ENCODE measurements at places on chromosomes 2 and 18.

DNA sequence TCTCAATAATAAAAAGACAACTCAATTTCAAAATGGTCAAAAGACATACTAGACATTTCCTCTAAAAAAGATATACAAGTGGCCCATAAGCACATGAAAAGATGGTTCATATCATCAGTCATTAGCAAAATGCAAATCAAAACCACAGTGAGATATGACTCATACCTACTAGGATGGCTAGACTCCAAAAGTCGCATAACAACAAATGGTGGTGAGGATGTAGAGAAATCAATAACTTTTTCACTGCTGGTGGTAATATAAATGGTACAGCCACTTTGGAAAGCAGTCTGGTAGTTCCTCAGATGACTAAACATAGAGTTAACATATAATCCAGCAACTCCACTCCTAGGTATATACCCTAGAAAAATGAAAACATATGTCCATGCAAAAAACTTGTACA lies 242.3 kb upstream of the NOL4 start:
- DNase-seq, result no peak

- DNase-seq, result no peak
Observed at GRCh38 chr2:137511526-137511925, 452.7 kb upstream of the HNMT start.

DNA sequence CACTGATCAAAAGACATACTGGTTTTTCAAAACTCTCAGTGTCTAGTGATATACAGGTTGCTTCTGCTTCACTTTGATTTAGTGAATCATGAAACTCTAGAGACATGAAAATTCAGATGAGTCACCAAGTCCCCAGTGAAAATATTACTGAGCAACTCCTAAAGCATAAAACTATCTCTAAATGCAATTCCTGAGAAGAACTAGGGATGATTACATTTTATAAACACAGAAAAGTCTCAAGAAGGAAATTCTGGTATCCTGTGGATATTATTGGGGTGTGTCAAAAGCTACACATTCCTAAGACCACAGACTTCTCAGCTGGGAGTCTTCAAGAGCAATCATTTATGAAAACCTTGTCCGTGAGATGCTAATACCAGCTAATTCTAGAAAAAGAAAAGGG lies 9.7 kb downstream of the LRRTM4 start:
- no peak for DNase-seq

DNA sequence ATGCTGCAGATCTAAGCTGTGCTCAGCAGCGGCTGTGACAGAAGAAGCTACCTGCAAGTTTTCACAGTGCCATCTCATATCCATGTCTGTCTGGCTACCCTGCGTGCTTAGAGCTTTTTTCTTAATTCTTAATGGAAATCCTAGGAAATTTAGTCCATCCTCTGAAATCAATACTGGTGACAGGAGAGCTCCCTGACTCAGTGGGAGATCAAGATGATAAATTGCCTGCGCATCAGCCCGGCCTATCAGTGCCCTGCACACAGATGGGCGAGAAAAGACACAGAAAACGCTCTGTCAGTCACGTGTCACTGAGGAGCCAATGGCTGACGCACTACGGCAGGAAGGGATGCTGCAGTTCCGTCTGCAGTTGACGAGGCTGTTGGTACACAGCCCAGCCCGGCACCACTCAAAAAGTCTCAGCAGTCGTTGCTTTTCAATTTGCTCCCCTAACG lies 819.6 kb upstream of the FSHR start:
- peak; percentile 22 for DNase-seq

DNA sequence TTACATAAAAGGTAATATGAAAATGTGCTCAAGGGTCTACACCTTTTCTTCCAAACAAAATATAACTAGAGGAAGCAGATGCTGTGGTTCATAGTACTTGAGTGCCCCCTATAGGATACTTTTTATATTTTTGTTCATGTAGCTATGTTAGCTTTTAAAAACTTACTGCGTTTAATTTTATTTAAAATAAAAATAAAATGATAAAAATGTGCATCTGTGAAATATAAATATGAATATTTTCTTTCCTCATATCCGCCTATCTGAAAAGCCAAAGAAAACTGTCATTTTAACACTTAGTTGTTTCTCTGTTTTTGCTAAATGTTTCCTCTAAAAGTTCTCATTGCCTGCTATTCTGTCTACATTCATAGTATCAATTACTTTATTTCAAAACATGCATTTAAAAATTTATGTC lies 9.6 kb upstream of the LRP1B start:
- DNase-seq, result no peak

DNA sequence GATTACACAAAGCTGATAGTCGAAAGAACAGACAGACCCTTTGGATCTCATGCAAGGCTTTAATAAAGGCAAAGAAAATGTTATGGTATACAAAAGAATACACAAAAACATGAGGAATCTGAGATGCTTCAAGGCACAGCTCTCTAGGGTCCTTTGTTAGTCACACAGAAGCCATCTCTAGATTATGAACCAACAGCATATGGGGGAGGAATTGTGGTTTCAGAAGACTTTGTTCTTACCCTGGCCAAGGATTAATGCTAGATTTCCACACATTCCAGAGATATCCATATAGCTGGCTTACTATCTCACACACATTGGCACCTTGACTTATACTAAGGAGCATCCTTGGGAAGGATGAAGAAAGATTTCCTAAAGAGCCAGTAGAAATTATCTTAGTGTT lies 206.1 kb downstream of the GULP1 start:
- no peak for DNase-seq

- no peak for DNase-seq
Observed at GRCh38 chr2:52036024-52036423, 1004.1 kb upstream of the NRXN1 start.

DNA sequence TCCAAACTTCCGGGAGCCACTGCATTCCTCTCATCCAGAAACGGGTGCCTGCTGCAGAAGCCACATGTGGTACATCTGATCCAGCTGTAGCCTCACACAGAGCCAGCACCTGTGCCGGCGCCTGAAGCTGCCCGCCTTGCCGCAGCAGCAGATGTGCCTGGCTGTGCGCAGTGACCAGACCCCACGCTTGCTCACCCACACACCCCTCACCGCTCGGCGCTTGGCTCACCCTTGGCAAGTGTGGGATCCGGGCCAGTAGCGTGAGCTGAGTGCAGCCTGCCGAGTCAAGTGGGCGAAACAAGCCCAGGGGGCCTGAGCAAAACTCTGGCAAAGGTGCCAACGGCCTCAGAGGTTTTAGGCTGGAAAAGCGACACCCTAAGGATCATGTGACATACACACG lies 220.1 kb upstream of the TMEFF2 start:
- DNase-seq, result no peak

DNA sequence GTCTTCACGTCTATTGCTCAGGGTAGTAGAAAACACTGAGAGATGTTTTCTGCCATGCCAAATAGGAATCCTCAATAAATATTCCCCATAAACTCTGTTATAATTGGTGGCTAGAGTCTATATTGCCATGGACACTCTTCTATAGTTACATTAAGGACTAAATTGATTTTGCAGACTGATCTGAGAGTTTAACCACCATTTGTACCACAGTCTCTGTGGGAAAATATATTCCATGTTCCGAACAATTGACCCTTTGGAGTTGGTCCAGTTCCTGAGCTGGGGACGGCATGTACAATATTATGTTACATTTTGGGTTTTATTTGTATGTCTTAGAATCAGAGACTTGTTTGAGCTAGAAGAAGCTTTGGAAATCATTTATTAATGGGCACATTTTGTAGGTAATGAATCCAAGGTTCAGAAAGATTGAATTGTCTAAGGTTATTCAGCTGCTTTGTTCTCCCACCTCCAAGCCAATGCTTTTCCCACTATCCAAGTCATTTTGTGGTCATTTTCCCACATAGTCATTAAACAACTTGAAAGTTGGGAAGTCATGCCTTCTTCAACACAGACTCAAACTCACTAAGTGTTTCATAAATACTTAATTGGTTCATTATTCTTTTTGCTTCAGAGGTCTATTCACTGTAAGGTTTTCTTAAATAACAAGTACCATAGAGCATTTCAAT lies 5.1 kb upstream of the PPP1CB start:
- no peak for DNase-seq

DNA sequence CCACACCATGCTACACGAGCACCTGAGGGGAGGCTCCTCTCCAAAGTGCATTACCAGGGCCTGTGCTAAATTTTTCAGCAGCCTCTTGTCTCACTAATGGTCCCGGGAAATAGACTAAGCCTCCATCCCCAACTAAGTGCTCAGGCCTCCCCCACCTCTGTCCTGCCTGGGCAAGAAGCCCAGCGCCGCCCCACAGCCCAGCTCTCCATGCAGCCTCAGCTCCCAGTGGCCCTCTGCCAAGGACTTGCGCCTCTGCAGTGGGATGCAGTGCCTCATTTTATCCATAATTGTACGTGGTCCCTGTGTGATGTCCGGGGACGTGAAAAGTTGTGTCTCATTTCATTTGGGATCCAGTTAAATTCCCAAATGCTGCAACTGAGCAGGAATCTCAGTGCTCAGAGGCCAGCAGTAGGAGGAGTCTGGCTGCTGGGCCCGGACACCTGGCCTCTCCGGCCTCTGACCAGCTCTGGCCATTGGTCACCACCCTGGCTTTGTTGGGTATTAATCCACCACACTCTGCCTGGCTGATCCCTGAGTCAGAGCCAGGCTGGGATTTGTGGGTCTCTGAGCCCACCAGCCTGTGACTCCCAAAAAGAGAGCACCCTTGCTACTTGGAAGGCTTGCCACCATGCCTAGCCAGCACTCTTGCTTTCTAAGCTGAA lies 11.4 kb upstream of the STEAP3 start:
- DNase-seq, result no peak

DNA sequence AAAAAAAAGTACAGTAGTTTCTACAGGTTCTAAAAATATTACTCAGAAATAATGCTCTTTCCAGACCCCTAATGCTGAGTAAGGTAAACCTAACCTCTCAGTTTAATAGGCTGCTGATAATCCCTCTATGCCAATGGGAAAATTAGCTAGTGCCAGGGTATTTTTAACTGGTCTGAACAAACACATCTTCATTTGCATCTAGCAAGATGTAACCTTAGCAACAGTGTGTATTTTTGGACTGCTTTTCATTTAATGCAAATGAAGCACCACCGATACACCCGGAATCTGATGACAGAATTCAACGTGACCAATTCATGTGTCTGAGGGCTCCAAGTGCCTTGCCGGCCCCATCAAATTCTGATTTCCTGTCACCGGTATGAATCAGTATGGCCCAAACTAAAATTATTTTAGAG lies 47.4 kb upstream of the CYRIA start:
- no peak for DNase-seq

- no peak for DNase-seq
Observed at GRCh38 chr18:75071484-75071785, 137.5 kb downstream of the PTGR3 start.

DNA sequence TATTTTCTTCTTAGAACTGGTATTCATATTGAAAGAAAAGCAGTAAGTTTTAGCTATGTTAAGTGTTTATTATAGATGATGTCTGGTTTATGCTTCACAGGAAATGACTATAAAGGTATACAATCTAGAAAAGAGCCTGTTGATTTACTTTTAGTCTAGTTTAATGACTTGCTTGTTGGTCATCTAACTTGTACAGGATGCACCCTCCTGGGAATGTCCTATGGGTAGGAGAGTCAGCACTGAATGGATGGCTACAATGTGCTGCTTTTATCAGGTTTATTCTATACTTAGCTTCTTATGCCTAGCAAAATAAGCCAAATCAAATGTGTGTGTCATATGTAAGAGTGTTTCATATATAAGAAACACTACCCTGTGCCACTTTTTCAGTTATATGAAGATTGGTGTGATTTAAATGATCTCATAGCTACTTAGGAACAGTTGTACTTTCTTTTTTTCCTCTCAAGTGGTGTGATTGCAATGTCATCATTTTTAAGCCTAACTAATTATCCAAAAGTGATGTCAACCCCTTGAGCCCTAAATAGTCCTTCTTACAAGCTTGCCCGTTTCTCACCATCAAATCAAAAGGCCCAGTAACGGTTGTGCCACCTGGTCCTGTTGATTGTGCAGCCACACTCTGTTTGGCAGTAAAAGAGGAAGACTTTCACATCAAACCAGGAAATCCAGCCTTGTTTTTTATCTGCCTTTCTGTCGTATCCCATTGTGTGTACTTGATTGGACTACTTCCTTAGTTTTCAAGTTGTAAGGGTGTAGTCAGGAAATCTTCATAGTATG lies 176.0 kb downstream of the DIS3L2 start:
- no peak for DNase-seq

- no peak for DNase-seq
Observed at GRCh38 chr2:3736112-3736511, 32.7 kb downstream of the DCDC2C start.

DNA sequence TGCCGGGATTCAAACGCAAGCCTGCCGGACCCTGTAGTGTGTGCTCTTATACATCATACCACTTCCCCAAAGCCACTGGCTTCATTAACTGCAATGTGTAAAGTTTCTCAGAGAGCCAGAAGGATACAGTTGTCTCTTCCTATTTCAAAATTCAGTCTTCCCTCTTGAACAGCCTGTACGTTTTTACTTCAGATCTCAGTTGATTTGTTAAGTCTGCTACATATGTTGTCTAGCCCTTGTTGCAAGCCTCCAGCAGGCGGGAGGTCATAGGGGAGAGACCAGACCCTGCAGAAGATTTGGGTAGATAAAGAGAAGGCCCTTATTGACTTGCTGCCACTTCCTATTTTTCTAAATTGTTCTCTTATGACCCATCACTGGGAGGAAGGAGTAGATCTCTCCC lies 56.2 kb downstream of the ARHGEF33 start:
- no peak for DNase-seq

DNA sequence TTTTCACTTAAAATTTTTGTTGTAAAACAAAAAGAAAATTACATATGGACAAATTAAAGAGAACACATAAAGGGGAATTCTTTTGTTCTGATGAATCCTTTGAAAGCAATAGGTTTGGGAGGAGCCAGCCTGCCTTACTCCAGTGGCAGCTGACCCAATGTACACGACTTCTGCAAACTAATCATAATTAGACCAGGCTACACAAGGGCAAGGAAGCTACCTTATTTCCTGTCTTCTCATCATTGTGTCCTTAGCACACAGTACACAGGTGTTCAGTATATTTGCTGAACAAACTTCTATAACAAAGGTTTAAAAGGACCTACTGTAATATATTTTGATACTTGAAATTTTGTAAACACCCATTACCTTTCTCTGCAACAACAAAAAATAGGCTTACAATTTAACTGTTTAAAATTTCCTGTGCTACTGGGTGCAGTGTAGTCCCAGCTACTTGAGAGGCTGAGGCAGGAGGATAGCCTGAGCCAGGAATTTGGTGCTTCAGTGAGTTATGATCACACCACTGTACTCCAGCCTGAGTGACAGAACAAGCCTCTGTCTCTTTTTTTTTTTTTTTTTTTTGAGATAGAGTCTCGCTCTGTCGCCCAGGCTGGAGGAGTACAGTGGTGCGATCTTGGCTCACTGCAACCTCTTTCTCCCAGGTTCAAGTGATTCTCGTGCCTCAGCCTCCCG lies 18.9 kb downstream of the KCNG3 start:
- no peak for DNase-seq

DNA sequence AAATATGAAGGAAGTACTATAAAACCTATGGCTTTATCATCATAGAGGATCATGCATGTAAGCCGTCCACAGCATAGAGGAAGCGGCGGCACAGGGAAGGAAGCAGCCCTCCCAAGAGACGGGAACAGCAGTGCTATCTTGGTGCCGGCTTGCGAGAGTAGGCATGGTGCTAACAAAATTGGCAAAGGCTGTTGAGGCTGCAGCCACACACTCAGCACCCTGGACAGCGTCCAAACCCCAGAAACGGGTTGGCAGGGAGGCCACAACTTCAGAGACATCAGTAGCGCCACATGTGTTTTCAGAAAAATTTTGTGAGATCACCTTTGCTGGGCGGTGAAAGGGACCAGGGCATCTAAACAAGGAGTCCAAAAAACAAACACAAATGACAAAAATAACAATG lies 37.7 kb downstream of the NETO1 start:
- DNase-seq, result no peak

GRCh38 chr2:120686511-120687168 lies 49.0 kb upstream of the GLI2 start:
- DNase-seq, result no peak

GRCh38 chr2:152166633-152167032 lies 8.9 kb downstream of the STAM2 start:
- DNase-seq, result no peak

Data from stimulated activated CD4-positive, alpha-beta T cell treated with anti-CD3 and anti-CD28 coated beads, Interleukin-1b, Interleukin-23, amount 100 ng/mL, for 1 hour (primary cell).